ENCODE measurements at places on chromosomes 5 and 9. TPM values are rescaled to one million over a fixed set of nuclear protein-coding genes. Genes with fewer than 3 reads are reported as not detected.

- DNase-seq = no peak
Observed at GRCh38 chr5:74241751-74242140, 398.8 kb downstream of the ENC1 start.

- DNase-seq = no peak
Observed at GRCh38 chr9:94016744-94017143, 61.6 kb upstream of the BARX1 start.

DNA sequence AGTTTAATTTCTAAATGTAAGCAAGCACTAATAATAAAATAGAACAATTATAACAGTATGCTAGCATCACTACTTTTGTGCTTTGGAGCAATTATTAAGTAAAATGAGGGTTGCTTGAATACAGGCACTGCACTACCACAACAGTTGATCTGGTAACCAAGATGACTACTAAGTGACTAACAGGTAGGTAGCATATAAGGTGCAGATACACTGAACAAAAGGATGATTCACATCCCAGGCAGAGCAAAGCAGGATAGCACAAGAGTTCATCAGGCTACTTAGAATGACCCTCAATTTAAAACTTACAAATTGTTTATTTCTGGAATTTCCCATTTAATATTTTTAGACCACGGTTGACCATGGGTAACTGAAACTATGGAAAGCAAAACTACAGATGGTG, 48.0 kb upstream of the RGS7BP start:
- DNase-seq = no peak

DNA sequence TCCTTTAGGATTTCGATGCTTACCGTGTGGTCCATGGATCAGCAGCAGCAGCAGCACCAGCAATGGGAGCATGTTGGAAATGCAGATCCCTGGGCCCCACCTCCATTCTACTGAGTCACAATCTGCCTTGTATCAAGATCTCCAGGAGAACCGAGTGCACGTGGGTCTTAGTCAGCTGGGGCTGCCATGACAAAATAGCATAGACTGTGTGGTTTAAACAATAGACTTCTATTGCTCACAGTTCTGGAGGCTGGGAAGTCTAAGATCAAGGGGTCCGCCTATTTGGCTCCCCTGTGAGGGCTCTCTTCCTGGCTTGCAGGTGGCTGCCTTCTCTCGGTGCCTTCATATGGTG, 1.3 kb upstream of the PROP1 start:
- DNase-seq = no peak

GRCh38 chr9:69535911-69536310, 136.3 kb downstream of the APBA1 start:
- DNase-seq = no peak

GRCh38 chr5:141413540-141414069, 818 bp downstream of the PCDHGA10 start:
- no peak for DNase-seq

DNA sequence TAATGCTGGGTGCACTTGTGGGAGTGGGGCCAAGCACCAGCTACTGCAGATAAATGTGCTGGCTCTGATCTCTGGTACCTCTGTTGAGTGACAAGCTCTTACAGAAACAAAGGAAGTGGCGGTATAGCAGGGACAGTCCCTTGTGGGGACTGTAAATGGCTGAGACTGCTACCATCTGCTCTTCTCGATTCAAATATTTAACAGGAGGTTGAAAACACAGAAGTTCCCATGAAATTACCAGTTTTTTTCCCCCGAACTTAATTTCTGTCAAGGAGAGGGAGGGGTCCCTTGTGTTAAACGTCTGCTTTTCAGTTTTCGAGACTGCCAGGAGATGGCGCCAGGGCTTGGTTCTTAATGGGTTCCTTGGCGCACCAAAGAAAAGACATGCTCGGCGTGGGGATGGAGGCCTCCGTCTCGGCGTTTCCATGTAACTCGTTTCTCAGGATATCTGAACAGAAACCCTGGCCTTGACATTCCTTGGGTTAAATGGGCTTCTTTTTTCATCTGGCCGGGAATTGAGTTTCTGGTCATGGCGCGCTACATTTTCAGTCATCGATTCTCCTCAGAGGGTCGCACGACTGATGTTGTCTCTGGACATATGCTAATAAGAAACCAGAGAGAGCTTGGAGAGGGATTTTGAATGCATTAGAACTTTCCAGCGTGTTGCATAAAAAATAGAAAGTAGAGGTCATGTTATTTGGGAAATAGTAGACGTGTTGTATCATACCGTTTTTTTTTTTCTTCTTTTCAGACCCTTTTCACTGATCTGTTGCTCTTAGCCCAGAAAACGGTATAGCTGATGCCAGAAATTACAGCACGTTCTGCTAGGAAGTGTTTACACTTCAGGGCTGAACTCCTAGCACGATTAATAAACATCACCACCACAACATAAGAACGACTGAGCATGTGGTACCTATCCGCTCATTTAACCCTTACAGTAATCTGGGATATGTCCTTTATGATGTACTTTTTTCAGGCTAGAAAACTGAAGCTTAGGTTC, 64.0 kb downstream of the CARTPT start:
- DNase-seq = peak; percentile 35

DNA sequence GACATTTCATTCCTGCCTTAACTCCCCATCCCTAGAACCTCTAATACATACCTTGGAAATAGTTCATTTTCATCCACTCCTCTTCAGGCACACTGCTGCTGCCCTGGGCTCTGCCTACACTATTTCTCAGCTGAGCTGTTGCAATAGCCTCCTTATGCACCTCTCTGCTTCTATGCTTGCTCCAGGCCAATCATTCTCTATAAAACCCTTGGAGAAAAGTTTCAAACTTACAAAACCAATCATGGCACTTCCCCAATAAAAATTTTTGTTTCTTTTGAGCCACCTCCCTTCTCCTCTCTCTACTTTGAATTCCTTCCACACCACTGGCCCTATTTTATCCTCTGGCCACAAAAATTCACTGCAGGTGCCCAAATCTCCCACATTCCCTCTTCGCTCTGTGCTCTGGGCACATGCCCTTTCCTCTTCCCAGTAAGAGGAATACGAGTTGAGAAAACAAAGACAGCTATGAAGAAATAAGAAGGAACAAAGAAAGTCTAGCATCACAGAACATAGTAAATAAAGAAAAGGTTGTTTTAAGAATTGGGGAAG, 301.4 kb downstream of the ELAVL2 start:
- no peak for DNase-seq

GRCh38 chr5:17413691-17414090, 84.3 kb upstream of the TAF11L2 start:
- DNase-seq = no peak

DNA sequence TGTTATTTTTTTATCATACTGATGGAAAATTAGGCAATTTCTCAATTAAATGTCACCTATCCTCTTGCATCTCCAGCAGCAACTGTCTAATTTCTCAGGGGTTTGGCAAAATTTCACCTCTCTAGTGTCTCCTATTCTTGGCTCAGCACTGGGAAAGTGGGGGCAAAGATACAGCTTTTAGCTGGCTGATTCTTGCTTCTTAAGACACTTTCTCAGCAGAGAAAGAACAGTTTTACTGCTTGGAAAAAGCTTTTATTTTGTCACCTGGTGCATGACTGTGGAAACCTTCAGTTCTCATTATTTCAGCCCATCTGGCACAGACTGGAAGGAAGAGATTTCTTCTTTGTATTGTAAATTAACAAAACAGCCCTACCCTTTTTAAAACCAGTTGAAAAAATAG, 283.6 kb upstream of the SGCD start:
- no peak for DNase-seq

DNA sequence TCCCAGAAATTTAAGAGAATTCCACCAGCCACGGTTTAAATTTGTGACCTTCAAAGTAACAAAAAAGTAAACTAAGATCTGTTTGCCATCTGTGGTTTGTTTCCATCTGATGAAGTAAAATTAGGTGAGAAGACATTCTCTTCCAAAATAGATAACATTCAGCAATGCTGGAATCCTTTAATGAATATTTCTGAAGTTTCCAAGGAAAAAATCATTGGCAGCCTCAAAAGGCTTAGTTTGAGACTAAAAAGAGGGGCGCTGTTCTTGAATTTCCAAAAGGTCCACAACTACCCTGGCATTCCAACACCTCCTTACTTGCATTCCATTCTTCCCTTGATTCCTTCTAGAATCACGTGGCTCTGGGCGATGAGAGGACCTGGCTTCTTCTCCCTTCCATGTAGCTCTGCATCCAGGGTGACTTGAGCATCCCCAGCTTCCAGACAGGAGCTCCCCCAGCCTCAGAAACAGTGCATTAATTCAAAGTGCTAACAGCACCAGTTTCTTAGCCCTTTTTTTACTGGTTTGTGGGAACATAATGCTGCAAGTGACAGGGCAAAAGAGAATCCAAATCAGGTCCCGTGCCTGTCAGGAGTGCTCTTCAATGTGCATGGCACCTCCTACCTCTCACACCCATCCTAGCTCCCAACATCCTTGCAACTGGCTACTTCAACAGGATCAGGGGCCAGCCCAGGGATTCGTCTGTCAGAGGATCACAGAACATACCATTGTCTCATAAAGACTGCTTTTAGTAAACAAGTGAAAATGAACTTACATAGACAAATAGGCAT, 191.5 kb upstream of the S1PR3 start:
- DNase-seq = no peak

DNA sequence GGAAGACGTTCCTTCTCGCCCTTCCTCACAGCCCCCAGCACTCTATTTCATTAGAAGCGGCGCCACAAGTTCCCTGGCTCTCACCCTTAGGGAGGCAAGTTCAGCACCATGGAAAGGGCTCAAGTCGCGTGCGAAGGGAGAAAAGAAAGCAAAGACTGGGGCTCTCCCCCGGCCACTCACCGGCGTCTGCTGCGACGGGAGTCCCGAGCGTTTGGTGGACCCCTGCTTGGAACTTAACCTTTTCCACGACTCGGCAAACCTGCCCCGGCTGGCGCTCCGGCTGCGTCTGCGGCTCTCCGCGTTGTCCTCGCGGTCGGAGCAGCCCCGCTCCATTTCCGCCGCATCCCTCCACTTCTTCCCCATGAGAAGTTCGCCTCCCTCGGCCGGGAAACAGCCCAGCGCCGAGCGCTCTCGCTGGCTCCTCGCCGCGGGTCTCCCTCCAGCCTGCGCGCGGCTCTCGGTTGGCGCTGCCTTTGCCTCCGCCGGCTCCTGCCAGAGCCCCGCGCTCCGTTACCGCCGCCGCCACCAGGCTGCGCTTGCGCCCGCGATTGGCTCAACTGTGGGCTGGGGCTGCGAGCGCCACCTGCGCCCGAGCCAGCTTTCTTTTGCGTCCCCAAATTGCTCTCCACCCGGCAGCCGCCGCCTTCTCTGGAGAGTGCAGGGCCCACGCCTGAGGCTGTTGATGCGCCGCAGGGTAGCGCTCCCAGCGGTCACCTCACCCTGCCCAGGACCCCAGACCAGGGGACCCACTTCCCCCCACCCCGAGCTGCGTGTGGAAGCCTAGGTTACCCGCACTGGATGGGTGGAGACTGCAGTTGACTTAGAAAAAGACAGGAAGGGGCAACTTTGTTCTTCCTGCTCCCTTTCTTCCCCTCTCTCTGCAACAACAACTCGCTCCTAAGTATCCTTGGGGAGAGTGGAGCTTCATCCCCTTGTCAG, 321.6 kb downstream of the CEMIP2 start:
- DNase-seq = peak; percentile 30

- no peak for DNase-seq
Observed at GRCh38 chr5:39228596-39228995, 9.2 kb upstream of the FYB1 start.

DNA sequence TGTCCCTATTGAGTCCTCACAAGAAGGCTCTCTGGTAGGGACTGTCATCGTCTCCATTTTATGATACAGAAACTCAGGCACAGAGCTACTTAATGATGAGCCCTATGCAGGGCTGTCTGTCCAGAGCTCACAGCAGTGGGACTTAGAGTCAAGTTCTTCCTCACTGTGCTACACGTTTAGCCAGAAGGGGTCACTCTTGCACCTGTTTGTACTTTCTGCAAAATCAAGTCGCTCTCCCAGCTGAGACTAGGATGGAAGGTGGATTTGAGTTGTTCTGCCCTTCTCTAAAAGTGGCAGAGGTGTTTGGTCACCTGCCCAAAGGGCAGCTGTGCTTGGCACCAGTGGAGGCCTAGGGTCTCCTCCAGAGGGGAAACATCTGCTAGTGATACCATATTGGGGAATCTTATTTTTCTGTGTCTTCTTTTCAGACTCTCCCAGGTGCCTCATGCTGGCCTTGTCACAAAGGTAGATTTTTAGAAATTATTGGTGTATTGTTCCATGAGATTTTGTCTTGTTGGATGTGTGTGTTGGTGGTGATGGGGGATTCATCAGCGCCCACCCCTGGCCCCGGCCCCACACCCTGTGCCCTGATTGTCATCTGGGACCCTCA, 104.2 kb downstream of the PPARGC1B start:
- peak; percentile 72 for DNase-seq

GRCh38 chr9:106859957-106860720, 2.8 kb upstream of the ZNF462 start:
- DNase-seq = no peak

DNA sequence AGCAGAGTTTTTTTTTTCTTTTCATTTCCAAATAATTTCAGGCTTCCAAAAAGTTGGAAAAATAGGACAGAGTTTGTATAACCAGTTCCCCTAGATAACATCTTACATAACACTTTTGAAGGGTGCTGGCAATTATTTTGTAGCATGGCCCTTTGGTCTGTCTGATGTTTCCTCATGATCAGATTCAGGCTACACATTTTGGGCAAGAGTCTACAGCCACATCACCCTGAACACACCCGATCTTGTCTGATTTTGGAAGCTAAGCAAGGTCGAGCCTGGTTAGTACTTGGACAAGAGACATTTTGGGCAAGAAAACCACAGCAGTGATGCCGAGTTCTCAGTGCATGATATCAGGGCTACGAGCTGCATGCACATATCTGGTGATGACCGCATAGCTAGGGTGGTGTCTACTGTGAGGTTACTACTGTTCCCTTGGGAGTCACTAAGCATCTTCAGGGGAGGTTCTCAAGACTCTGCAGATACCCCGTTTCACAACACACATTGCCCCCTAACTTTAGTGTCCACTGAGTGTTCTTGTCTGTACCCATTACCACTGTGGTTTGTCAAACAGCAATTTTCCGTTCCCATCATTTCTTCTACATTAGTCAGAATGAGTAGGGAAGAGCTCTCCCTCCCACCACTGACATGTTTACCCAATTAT, 86.2 kb downstream of the TTC39B start:
- no peak for DNase-seq

DNA sequence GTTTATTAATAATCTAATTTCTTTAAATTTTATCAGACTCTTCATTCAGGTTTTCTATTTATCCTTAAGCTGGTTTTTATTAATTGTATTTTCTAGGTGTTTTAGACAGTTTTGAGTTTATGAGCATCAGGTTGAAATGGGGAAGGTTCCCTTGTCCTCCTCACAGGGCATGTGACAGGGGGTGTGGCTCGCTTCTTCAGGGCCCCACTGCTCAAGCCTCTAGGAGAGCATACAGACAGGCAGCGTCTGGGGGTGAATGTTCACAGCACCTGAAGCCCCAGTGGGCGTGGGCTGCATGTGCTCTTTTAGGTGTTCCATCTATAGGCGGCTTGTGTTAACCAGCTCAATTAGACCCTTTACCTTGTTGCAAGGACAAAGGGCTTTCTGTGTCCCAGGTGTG, 78.2 kb upstream of the RUFY1 start:
- DNase-seq = no peak

GRCh38 chr9:96884443-96884842, 30.1 kb upstream of the ZNF782 start:
- DNase-seq = no peak

UGT3A2 gene
- polyA plus RNA-seq = 0.30 TPM

LCN10 gene
- 12.5 TPM for polyA plus RNA-seq

SLC45A2 gene
- polyA plus RNA-seq = 0.05 TPM

IFNE gene
- 0.41 TPM for polyA plus RNA-seq

LRRC19 gene
- under 0.01 TPM for polyA plus RNA-seq

APC gene
- 6.4 TPM for polyA plus RNA-seq

DAB2IP gene
- 8.4 TPM for polyA plus RNA-seq

BNC2 gene
- polyA plus RNA-seq = 1.8 TPM

C9orf50 gene
- polyA plus RNA-seq = 0.23 TPM

ZNF883 gene
- 1.6 TPM for polyA plus RNA-seq

C8G gene
- 6.5 TPM for polyA plus RNA-seq

PCDHB3 gene
- 0.11 TPM for polyA plus RNA-seq
